ENCODE measurements at places on chromosomes 1 and 21.

DNA sequence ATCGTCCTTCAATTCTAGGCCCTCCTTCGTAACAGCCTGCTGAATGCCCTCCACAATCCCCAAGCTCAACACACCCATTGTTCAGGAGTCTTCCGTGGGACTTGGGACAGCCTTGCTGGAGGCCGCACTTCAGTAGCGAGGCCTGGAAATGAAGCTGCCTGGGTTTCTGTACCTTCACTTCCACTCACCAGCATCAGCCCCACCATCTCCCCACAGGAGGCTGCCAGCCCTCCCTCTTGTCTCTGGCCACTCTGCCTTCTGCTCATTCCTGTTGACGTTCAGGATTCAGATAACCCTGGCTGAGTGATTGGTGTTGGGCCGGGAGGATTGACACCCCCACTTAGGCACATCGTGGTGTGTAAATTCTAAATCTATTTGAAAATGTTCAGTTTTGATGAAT is 23.4 kb upstream of the CSF1 start:
- no peak for DNase-seq

GRCh38 chr1:226674892-226675714 is 64.0 kb downstream of the ITPKB start:
- peak; percentile 96 for DNase-seq

- DNase-seq: no peak
These were observed 3.2 kb upstream of the NBPF3 start for GRCh38 chr1:21436488-21437340.

GRCh38 chr1:64013395-64013794 is 190.0 kb upstream of the UBE2U start:
- DNase-seq: no peak

GRCh38 chr1:112522621-112523020 is 13.9 kb downstream of the WNT2B start:
- no peak for DNase-seq

DNA sequence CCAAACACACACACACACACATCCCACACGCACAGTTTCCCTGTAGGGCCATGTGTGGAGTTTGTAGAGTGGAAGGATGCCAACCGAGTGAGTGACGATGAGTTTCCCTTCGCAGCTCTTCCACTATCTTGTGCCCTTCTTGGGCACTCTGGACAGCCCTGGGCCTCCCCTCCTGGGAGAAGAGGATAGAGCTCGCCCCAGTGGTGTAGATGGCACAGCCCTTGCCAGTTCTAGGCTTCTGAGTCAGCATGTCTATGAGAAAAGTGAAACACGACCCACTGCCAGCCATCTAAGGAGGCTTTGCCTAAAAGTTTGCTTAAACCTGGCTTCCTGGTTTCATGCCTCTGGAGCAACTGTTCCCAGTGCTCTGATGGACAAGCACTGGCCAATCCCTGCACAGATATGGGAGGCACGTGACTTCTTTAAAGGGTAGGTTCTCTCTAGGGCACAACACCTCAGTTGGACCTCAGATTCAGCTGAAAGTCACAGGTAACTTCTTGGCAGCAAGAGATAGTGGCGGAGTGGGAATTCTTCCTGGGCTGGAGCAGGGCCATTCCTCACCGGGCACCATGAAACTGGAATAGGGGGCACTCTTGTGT is 195.9 kb upstream of the GALNT2 start:
- DNase-seq: no peak

DNA sequence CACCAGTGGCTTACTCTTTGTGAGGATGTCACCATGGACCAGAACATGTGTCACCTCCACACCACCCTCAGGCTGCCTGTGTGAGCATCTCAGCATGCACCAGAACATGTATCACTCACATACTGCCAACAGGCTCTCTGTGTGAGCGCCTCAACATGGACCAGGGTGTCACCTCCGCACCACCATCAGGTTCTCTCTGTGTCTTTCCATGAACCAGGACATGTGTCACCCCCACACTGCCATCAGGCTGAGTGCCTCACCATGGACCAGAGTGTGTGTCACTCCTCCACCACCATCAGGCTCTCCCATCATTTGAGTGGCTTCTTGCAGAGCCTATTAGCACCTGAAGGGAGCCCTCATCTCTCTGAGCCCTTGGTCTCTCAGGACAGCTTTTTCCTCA is 125.2 kb downstream of the ZNF648 start:
- DNase-seq: no peak

- DNase-seq: peak; percentile 74
These were observed 9.6 kb downstream of the ACKR1 start for GRCh38 chr1:159214149-159214760.

GRCh38 chr1:36070349-36070748 is 13.5 kb upstream of the TEKT2 start:
- DNase-seq: no peak

GRCh38 chr1:84355556-84355955 is 42.7 kb upstream of the DNASE2B start:
- DNase-seq: no peak

All from hematopoietic multipotent progenitor cell treated with erythropoietin and hydrocortisone succinate and interleukin-3 and kit ligand, for 4 days (in vitro differentiated cells).